ENCODE measurements at places on chromosomes 4 and X.

DNA sequence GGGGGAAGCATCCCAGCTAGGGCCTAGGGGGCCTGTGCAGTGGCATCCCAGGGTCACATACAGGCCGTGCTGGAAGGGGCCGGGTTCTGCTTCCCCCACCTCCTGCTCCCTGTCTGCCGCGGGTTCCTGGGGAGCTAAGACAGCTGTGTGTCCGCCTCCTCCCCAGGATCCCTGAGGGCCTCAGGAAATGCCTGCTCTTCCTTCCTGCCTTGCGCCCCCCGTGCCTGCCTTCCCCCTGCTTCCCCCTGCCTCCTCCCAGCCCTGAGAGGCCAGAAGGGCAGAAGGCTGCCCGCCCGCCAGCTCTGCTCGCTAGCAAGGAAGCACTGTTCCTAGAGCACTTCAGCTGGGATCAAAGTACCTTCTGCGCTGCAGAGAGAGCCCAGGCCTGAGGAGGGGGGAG is 2.9 kb upstream of the BGN start:
- no peak for DNase-seq

GRCh38 chrX:38060331-38060878 is 54.1 kb downstream of the SYTL5 start:
- no peak for DNase-seq

- no peak for DNase-seq
Measured at GRCh38 chr4:14180983-14181601, 553.6 kb upstream of the BOD1L1 start.

- no peak for DNase-seq
Measured at GRCh38 chrX:82648062-82648461, 860.0 kb upstream of the POU3F4 start.

DNA sequence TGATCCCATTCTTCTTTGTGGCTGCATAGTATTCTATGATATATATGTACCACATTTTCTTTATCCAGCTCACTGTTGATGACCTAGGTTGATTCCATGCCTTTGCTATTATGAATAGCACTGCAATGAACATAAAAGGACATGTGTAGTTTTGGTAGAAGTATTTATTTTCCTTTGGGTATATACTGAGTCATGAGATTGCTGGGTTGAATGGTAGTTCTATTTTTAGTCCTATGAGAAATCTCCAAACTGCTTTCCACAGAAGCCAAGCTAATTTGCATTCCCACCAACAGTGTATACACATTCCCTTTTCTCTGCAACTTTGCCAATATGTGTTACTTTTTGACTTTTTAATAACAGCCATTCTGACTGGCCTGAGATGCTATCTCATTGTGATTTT is 278.3 kb downstream of the PCDH18 start:
- DNase-seq = no peak

GRCh38 chr4:73248821-73249220 is 9.8 kb downstream of the ANKRD17 start:
- no peak for DNase-seq
